PC-3 (cell line): ENCODE measurements at places on chromosomes 2 and 18. TPM values are rescaled to one million over a fixed set of nuclear protein-coding genes. Genes with fewer than 3 reads are reported as not detected.
A peak's percentile ranks its signal among the peaks of the same experiment; 100 is the strongest.

GRCh38 chr2:16507655-16508489 is 157.8 kb downstream of the CYRIA start:
- peak; percentile 28 for DNase-seq

DNA sequence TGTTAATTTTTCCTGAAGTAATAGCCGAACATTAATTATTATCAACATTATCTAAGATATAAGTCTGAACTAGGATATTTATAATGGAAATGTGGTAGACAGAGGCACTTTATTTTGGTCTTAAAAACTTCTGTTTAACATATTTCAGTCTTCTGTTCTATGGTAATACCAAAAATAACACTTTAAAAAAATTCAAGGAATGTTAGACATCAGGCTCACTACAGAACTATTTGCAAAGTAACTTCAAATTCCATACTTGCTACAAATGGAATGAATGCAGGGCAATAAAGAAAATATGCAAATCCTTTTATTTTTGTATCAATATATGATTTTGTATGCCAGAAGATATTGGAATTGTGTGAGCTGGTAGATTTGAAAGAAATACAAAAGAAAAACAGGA is 345.5 kb upstream of the DSEL start:
- no peak for DNase-seq

DNA sequence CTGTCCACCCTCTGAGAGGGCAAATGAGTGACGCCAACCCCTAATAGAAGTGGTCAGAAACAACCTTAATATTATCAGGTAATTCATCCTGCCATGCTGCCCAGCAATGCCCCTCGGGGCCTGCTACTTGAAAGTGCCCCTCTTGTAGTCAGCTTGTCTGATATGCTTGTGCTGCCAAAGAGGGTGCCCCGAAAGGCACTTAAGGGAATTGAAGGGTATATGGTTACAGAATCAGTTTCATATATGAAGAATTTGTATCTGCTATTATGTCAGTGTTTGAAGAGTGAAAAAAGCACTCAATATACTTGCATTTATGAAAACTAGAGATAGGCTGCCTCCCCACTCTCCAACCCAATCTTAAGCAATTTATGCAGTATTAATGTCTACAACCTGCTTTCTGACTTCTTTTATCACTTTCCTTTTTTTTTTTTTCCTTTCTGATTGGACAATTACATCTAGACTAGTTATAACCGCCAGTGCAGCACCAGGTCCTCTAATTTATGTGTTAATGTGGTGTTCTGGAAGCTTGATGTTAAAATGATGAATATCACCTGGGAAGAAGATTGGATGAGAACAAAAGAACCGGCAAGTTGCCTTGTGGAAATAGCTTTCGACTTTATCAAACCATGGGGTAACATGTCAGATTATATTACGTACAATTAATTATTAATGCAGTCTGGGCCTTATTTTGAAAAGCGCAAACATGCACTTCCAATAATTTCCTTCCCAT is 646.9 kb upstream of the ACVR2A start:
- no peak for DNase-seq

GRCh38 chr2:108271691-108272253 is 16.9 kb upstream of the SULT1C2 start:
- peak; percentile 86 for DNase-seq

DNA sequence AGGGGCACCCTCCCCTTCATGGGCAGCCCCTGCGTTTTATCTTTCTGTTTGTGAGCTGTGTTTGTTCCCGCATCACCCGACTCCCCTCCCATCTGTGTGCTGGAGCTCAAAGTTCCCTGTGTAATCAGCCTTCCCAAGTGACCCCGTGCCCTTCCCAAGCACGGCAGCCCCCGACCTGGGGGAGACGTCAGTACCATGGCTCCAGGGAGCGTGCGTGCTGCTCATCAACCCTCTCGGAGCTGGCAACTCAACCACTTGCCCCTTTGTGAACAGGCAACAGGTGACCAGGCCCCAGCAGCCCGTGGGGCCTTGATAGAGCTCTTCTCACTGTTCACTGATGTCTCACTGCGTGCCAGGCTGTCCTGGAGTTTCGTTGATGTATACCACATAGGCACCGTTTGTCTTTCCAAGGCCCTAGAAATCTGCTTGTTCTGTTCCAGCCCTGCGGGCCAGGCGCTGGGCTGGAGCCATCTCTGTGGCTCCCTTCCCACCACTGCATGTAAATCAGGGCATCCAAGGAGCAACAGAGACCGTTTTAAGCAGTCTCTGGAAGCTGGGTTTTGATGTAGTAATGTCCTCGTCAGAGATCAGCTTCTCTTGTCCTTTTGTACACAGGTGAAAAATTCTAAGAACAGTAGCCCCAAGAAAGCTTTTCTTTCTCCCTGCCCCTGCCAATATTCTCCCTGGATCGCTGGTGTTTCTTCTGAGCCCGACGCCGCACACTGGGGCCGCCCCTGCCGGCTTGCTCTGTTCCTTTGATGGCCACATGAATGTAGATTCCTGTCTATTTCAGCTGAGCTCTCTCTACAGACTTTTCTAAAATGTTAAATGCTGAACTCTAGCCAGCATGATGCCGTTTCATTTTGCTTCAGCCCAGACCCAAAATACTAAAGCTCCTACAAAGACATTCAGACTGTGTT is 107.0 kb upstream of the PTPRM start:
- DNase-seq, result no peak

DNA sequence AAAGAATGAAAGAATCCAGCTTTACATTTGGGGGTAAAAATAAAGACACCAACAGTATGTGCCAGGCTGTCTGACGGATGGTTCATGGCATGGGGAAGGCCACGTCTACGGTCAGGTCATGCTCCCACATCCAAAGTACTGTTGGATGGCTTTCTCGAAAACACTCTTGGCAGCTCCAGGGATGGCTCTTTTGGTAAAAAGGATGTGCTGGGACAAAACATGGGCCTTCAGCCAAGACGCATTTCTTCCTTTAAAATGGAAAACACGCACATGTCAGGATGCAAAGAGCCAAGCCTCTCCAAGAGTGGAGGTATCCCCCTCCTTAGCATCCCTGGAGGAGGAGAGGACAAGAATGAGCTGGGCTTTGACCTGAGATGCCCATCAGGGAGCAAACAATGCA is 376.5 kb upstream of the KLHL29 start:
- DNase-seq, result no peak

GRCh38 chr2:218005486-218005885 is 2.7 kb upstream of the TNS1 start:
- DNase-seq, result no peak

DNA sequence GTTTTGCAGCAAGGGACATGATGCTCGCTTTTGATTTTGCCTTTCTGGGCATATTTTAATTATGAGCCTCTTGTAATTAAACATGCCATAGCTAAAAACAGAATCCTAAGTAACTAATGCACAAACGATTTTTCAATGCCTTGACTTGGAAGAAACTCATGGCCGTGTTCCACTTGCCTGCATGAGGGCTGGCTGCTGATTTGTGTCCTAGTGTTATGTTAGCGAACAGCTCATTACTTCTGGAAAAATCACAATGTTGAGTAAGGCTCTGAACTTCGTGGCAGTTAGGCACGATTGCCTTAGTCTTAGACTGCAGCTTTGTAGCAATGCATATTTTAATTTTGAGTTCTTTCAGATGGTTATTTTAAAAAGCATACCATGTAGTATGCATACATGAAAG is 4.5 kb downstream of the THSD7B start:
- DNase-seq, result no peak

- no peak for DNase-seq
Observed at GRCh38 chr2:68716604-68717304, 17.9 kb upstream of the ARHGAP25 start.

TSPYL6 gene
- total RNA-seq, result not detected in 2 replicates

FSHR gene
- not detected in 2 replicates for total RNA-seq

TRIM54 gene
- 0.51 and 1.6 TPM in 2 replicates for total RNA-seq

FASTKD1 gene
- 21.1 and 27.0 TPM in 2 replicates for total RNA-seq

DNA sequence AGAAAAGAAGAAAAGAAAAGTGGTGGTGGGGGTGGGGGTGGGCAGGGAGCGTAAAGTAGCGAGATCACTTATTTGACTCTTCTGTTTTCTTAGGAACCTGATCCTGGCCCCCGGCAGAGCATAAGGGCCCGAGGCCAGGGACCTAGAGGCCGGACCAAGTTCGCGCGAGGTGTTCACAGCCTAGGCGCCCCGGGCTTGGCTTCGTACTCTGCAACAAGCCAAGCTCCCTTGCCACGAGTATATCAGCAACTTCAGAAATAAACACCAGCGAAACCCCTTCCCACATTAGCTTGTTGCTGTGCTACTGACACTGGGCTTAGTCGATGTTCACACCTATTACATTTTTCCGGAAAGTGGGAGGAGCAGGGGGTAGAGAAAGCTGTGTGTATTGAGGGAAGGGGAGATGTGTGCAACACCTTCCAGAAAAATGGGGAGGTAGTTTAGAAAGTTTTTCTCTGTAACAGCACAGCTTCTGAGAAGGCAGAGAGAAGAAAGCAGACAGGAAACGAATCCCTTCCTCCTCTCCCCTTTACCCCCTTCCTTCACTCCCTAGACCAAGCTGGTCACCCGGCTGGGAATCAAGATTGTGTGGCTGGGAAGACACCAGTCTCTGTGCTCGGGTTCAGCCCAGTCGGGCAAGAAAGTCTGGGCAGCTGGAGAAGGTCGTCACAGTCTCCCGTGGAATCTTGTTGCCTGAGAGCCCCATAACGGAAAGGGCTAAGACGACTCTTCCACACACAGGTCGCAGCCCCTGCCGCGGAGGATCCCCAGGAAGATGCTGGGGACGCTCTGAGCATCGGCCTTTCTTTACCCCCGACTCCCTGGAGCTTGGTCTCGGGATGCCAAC is 12.0 kb upstream of the SATB2 start:
- DNase-seq, result no peak

- DNase-seq, result no peak
Observed at GRCh38 chr2:232434563-232435374, 21.2 kb upstream of the ALPI start.

DNA sequence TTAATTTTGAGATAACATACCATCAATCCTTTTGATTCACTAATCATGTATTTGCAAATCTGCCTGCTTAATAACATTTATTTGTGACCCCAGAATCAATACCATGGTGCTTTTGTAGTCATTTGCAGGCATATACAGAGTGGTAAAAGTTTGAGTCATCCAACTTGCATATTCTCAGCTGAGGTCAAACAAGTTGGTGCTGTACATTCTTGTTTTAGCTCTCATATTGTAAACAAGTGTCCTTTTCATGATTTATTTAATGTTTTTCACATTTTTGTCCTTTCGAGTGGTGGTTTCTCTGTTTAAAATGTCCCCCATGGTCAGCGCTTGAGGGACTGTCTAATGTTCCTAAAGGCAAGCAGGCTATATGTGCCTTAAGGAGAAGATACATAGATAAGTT is 17.5 kb downstream of the RAB27B start:
- DNase-seq, result peak; percentile 30
